ENCODE measurements at places on chromosomes 2 and 18.

DNA sequence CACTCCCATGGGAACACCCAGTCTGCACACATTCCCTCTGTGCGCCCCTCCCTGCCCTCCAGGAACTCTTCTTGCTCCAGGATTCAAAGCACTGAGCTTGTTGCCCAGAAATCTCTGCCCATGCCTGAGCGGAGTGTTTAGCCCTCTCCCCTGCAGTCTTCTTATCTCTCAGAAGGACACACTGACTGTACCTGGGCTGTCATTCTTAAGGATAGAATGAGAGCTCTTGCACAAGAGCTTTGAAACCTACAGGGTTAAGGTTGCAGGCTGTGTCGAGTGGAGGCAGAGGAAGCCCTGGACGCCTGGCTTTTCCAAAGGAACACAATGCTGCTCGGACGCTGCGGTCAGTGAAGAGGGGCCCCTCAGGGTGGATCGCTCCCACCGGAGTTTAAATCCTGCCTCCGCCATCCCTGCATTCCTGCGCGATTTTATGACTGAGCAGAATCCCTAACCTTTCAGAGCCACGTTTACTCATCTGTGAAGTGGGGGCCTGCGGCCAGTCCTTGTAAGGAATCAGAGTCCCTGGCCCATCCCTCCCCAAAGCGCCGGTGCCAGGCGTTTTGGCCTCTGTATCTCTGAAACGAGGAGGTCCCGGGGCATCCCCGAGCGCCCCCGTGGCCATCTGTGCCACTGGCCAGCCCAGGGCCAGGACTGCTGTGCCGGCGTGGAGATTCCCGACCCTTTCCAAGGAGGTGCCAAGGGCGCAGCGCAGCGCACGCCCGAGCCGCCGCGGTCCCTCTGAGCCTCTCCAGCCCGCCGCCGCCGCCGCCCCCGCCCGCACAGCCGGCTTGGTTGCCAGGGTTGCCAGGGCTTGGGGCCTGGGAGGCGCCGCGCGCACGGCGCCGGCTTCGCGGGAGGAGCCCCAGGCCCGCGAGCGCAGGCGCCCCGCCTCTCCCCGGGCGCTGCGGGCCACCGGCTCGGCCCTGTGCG lies 58.9 kb downstream of the FAM168B start:
- DNase-seq, result no peak

DNA sequence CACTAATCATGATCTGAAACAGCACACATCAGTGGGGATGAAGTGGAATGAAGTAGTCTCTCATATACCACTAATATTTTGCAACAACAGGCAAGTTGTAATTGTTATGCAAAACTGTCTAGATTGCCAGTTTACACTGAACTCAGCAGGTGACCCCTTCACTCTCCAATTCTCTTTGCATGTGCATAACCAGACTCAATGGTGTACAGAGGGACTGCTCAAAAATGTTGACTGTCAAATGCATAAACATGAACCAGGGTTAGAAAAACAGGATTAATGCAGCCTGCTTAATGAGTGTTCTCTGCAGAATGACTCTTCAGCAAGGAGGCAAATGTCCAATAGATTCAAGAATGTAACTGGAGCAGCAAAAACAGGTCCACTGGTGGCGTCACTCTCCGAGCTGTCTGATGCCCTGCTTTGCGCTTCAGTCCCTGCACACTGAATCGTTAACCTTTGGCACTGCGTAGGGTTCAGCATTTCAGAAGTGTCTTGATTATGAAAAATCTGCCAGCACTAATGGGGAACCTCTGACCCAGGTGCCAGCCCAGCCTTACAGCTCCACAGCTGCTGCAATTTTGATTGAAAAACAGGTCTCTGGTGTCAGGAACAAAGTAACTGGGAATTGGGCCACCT lies 209.3 kb downstream of the TDRD15 start:
- DNase-seq, result no peak

DNA sequence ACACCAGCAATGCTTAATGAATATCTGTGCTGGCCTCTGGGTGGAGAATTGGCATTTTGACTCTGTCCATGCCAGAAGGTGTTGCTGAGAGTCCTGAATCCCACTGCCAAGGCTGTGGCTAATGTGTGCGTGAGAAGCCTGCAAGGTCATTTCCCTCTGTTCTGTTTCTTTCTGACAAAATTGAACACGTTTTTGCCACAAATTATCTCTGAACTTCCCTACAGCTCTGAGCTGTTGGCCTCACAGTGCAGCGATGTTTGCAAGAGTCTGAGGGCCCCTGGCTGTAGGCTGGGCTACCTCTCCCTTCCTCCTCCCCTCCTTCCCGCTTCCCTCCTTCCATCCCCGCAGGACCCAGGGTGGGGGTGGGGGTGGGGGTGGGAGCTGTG lies 154.1 kb upstream of the HS6ST1 start:
- DNase-seq, result no peak

- no peak for DNase-seq
These were observed 87.2 kb downstream of the RHOB start for GRCh38 chr2:20533993-20534622.

DNA sequence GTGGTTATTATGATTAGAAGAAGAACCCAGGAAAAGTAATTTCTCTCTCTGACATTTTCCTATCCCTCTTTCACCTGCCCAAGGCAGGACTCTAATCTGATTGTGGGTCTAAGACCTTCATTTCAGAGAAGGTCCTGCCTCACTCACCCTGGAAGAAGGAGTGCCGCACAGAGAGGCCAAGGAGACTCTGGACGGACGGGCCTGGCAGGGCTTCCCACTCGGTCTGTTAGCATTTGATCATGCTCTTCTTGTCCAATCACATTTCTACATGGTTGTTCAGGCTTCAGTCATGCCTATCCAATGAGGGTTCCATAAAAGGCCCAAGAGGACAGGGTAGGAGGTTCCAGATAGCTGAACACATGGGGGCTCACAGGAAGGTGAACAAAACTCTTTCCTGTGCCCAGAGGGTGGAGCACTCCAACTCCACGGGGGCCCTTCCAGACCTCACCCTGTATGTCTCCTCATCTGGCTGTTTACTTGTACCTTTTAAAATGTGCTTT lies 27.0 kb downstream of the ZNF892 start:
- DNase-seq, result no peak

DNA sequence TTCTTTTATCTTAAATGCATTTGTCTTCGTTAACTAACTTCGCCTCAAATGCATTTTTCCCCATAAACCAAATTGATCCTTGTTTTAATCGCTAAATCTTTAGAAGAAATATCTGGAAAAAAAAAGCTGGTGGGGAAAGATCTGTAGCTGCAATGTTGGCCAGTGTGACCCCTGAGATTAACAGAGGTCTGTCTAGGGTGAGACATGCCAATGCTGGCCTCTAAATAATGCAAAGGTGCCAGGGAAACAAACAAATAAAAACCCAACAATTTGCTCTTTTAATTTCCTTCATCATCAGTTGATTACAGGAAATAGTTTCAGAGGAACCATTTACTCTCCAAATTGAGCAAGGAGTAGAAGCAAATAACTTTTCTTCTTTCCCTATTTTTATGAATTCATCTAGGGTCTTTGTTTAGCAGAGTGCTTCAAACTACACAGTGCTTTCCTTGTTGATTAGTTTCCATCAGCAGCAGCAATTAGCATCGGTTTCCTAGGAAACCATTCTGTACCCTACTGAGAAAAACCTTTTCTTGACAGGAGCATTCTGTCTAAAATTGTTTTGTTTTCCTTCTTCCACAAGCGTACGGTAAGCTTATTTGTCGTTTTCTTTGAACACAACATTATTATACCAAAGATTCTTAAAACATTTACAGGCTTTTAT lies 100.5 kb upstream of the UNC80 start:
- DNase-seq, result no peak

- no peak for DNase-seq
These were observed 32.3 kb downstream of the COPS8 start for GRCh38 chr2:237118025-237118424.

GRCh38 chr18:37432436-37433195 lies 133.0 kb downstream of the CELF4 start:
- DNase-seq, result no peak

DNA sequence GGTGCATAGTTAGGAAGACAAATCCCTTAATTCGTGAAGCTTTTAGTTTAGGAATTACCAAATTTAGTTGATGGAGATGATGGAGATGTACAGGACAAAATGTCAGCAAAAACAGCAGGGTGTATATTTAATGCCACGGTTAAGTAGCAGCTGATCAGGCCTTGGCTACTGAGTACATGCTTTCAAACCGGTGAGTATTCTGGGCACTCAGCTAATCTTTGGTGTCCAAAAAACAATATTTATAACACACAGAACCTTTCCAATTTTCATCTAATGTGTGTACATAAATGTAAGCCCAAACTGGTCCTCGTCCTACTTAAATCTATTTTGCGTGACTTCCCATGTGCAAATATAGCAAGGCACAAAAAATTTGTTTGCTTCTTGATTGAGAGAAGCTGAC lies 703.4 kb upstream of the LINC00305 start:
- DNase-seq, result no peak

GRCh38 chr2:75728614-75729419 lies 18.1 kb upstream of the GCFC2 start:
- DNase-seq, result no peak

- DNase-seq, result no peak
These were observed 109.5 kb upstream of the PIK3C3 start for GRCh38 chr18:41845563-41845962.

DNA sequence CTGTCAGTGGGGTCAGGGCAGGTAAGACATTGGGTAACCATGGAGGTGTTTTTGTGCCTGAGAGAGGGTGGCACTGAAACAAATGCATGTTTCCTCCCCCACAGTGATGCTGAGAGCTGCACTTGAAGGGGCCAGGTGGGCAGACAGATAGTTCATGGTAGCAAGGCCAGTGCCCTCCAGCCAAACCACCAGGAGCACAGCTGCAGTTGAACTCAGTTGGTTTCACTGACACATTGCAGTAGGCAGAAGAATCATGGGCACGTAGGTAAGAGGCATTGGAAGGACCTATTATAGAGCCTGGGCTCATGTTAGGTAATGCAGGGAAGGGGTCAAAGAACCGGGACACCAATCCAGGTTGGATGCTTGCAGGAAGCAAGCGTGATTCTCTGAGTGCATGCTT lies 93.2 kb upstream of the ARL4C start:
- DNase-seq, result no peak

DNA sequence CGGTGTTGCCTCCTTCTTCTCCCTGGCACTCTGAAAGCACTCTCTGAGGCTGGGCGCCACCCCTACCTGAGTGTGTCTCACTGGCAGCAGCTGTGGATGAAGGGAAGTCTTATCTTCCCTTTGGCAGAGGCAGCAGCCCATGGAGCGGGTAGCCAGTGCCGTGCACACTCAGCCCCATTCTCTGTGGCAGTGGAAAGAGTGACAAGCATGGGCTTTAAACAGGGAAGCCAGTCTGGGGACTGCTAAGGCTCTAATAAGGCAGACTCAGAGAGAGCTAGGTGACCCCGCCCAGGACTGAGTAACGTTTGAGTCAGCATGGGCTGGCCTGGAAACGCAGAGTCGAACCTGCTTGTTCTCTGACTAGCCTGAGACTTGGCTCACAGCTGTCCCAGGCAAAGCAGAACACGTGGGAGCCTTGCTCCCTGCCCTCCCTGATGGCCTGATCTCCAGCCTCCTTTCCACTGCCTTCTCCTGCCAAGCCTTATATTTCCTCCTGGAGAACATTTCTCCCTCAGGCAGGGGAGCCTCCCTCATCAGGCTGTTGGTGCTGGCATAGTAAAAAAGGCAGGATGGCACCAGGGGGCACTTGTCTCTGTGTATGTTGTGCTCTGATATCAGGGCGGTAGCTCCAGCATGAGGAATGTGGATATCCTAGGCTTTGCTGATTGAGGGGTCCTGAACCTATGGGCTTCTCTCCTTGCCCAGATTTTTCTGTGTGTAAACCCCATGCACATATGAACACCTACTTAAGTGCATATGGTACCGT lies 93.9 kb upstream of the LGALSL start:
- DNase-seq, result peak; percentile 90

GRCh38 chr2:162435676-162436075 lies 91.7 kb downstream of the GCA start:
- no peak for DNase-seq

DNA sequence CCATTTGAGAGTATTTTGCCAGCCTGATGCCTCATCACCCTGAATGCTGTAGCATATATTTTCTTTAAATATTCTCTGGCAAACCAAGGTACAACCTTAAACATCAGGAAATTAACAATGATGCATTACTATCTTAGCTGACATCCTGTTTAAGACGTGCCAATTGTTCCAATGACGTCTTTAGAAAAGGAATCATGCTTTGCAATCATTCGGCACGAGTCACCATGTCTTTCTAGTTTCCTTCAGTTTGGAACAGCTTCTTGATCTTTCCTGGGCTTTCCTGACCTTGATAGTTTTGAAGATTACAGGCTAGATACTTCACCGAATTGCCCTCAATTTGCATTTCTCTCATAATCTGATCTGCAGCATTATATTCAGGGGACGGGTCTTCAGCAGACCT lies 88.2 kb upstream of the GLI2 start:
- DNase-seq, result peak; percentile 30

DNA sequence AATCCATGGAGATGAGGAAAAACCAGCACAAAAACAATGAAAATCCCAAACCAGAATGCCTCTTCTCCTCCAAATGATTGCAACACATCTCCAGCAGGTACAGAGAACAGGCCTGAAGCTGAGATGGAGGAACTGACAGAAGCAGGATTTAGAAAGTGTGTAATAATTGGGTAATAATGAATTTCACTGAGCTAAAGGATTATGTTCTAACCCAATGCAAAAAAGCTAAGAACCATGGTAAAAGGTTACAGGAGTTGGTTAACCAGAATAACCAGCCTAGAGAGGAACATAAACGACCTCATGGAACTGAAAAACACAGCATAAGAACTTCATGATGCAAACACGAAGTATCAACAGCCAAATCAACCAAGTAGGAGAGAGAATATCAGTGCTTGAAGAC lies 13.7 kb upstream of the SERPINB11 start:
- no peak for DNase-seq

- DNase-seq, result peak; percentile 47
These were observed 479.3 kb downstream of the CPS1 start for GRCh38 chr2:211035548-211036185.

GRCh38 chr2:152167065-152167464 lies 8.5 kb downstream of the STAM2 start:
- DNase-seq, result no peak

DNA sequence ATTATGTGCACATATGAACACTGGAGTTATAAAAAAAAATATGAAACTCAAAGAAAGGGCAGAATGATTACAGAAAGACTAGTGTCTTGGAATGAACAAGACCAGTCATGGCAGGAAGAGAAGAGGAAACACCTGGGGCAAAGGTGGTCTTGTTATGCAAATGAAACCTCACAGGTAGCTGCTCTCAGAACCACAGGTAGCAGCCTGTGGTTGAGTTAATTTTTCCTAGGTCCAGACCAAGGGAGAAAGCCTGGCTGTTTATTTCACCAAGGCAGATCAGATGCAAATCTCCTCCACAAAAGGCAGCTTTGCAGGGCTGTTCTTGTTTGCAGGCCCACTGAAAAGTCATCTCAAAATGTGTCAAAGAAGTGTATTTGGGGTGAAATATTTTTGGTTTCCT lies 785.8 kb downstream of the RNF144A start:
- DNase-seq, result no peak

- DNase-seq, result no peak
These were observed 9.7 kb upstream of the IL1RN start for GRCh38 chr2:113117541-113118262.

All from kidney capillary endothelial cell (primary cell).